ENCODE measurements at places on chromosomes 2 and 18. TPM values are rescaled to one million over a fixed set of nuclear protein-coding genes. Genes with fewer than 3 reads are reported as not detected.

RMC1 gene
- total RNA-seq = 27.9 TPM

SLC5A7 gene
- not detected for total RNA-seq

CHRND gene
- total RNA-seq = not detected

PIKFYVE gene
- total RNA-seq = 42.3 TPM

TXNDC2 gene
- total RNA-seq = 0.12 TPM

BCL2 gene
- total RNA-seq = 3.7 TPM

LYPD1 gene
- under 0.01 TPM for total RNA-seq

CDCA7 gene
- total RNA-seq = 2.9 TPM

ASTL gene
- not detected for total RNA-seq

TTR gene
- total RNA-seq = 0.61 TPM

PID1 gene
- total RNA-seq = 8.5 TPM

SIGLEC15 gene
- 1.9 TPM for total RNA-seq

SERPINB12 gene
- total RNA-seq = 0.32 TPM

LDLRAD4 gene
- total RNA-seq = 0.65 TPM

SERPINB10 gene
- total RNA-seq = not detected

DOK6 gene
- total RNA-seq = 8.0 TPM

IL18R1 gene
- total RNA-seq = 1.3 TPM

HOXD3 gene
- total RNA-seq = 22.4 TPM

TM4SF20 gene
- 1.5 TPM for total RNA-seq

ANKRD30B gene
- 0.24 TPM for total RNA-seq
